Gastrocnemius medialis (tissue), 4 donors: ENCODE measurements at places on chromosomes 13 and 19. TPM values are rescaled to one million over a fixed set of nuclear protein-coding genes. Genes with fewer than 3 reads are reported as not detected.

SIAH3 gene
- total RNA-seq: not detected

SRRM5 gene
- 0.49 TPM for total RNA-seq

UHRF1 gene
- 0.69 TPM for total RNA-seq

CATSPERD gene
- not detected for total RNA-seq

WTIP gene
- total RNA-seq: 2.4 TPM

ZNF793 gene
- 1.2 TPM for total RNA-seq

MEIS3 gene
- total RNA-seq: 0.24 TPM

ZNF8 gene
- 0.78 TPM for total RNA-seq

INSL3 gene
- total RNA-seq: not detected

ZNF829 gene
- 1.5 TPM for total RNA-seq

MCF2L gene
- total RNA-seq: 17.9 TPM
